AG08395 (cell line): ENCODE measurements at places on chromosomes 2 and 18.

DNA sequence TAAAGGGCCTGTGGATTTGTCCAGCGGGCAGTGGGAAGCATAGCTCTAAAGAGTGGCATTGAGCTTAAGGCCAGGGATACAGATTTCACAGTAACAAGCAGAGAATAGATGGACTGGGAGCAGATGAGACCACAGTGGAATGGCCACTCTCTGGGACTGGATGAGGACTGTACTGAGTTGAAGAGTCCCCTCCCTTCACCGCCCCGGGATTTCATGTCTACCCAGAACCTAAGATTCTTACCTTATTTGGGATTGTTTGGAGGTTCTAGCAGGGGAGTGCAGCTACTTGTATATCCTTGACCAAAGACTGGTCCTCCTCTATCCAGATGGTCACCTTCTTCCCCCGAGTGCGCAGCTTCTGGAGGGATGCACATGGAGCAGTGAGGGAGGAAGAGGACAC lies 28.0 kb upstream of the EFEMP1 start:
- no peak for DNase-seq

- DNase-seq, result peak; percentile 73
Measured at GRCh38 chr2:226652369-226652768, 147.3 kb downstream of the IRS1 start.

DNA sequence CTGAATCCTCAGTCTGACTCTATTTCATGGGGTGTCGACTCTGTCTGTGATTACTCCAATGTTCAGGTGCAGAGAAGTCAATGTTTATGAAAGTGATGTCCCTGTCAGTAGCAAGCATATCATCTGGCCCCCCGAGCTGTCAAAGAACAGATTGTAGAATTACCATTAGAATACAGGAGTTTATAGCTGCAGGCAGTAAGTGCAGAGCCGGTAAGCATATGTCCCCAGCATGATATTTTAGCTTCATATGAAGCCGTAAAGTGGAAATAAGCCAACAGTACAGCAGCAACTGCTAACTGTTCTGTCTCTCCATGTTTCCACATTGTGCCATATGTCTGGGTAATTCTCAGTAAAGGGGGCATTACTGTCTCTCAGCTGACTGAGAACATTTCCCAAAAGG lies 541.8 kb downstream of the SOX11 start:
- no peak for DNase-seq

- DNase-seq, result no peak
Measured at GRCh38 chr2:42939411-42940206, 147.2 kb upstream of the HAAO start.

DNA sequence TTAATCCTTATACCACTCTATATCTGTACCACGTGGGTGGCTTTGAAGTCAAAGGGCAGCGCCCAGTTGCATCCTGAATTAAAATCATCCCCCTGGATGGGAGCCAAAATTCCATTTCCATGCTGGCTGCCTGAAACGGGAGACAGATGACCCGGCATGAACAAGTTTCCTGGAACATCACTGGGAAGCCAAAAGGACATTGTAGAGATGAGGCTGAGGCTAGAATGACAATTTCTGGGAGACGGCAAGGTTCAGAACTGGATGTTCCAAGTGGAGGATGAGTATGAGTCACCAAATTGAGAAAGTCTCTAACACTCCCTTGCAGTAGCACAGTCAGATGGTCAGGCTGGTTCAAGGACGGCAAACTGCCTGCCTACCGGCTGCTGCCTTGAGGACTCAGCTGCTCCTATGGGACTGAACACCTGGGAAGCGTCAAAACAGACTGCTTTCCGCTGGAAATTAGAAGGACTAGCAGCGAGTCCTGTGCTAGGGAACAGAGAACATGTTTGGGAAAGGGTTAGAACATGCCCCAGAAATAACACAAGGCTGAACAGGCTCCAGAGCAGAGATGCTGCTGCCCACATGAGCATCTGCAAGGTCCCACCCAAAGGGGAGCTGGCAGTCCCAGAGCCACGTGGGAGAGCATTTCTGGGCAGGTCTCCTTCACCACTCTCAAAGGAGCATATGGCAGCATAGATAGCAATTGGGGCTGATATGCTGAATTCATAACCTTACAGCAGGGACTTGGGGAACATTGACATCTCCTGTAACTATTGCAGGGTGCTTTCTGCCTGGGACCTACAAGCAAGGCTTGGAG lies 32.0 kb downstream of the YPEL5 start:
- peak; percentile 92 for DNase-seq

- DNase-seq, result no peak
Measured at GRCh38 chr2:73255007-73255644, 21.0 kb downstream of the CCT7 start.
